ENCODE measurements at places on chromosomes 13 and 19.

DNA sequence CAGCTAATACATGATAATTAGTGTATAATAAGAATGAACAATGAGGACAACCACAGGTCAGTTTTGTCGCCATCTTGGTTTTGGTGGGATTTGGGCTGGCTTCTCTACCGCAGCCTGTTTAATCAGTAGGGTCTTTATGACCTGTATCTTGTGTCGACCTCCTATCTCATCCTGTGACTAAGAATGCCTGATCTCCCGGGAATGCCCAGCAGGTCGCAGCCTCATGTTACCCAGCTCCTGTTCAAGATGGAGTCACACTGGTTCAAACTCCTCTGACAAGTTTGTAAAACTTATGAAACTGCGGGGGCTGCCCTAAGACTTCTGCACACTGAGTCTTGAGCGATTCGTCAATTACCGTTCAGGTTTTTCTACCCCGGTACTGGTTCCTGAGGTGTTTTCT is 21.5 kb upstream of the ADGRE1 start:
- no peak for DNase-seq

DNA sequence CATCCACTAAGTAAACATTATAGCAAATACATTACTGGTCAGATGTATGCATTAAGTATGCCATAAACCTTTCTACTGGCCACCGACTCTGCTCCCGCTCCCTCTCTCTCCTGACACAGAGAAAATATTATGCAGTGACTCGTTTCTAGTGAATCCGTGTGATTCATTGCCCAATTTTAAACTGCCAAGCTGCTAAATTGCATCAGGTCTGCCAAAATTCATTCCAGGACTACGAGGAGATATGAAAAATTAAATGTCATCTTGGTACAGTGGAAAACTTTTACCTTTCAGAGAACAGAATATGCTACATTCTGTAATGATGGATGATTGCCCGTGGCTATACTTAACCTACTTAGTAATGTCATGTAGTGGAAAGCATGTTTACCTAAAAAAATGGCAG is 368.8 kb upstream of the TSHZ3 start:
- DNase-seq: no peak

- DNase-seq: no peak
These were observed 18.9 kb downstream of the MPND start for GRCh38 chr19:4362101-4362828.

- no peak for DNase-seq
These were observed 1093.7 kb upstream of the MIR17HG start for GRCh38 chr13:90253806-90254205.

- peak; percentile 83 for DNase-seq
These were observed 2.9 kb upstream of the ARHGAP45 start for GRCh38 chr19:1063909-1064660.

DNA sequence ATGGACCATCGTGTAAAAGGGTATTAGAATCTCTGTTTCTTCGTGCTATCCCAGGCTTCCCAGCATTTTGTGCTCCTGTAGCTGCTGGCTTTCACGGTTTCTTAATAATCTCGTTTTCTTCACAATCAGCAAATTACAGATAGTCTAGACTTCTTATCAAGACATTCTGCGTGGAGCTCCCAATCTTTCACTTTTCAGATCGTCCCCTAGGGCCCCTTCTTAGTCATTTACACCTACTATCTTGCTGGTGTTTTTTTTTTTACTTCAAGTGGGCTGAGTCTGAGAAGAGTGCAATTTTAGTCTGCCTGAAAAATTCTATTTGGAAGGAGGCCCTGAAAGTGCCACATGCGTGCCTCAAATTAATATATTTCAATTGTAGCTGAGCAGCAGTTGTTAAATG is 275.1 kb downstream of the SHISA2 start:
- no peak for DNase-seq

GRCh38 chr13:114047358-114047881 is 73.5 kb upstream of the C13orf46 start:
- DNase-seq: no peak

- no peak for DNase-seq
These were observed 14.7 kb downstream of the LRCH1 start for GRCh38 chr13:46567671-46568070.

GRCh38 chr13:37736045-37736444 is 133.5 kb downstream of the TRPC4 start:
- no peak for DNase-seq

- DNase-seq: no peak
These were observed 1636.1 kb downstream of the SLITRK5 start for GRCh38 chr13:89307278-89307677.

- DNase-seq: peak; percentile 2
These were observed 27.0 kb downstream of the OXGR1 start for GRCh38 chr13:96967248-96967745.

GRCh38 chr13:108213946-108214345 is 1.4 kb downstream of the LIG4 start:
- DNase-seq: no peak

GRCh38 chr13:108656742-108657141 is 27.3 kb downstream of the MYO16 start:
- no peak for DNase-seq

DNA sequence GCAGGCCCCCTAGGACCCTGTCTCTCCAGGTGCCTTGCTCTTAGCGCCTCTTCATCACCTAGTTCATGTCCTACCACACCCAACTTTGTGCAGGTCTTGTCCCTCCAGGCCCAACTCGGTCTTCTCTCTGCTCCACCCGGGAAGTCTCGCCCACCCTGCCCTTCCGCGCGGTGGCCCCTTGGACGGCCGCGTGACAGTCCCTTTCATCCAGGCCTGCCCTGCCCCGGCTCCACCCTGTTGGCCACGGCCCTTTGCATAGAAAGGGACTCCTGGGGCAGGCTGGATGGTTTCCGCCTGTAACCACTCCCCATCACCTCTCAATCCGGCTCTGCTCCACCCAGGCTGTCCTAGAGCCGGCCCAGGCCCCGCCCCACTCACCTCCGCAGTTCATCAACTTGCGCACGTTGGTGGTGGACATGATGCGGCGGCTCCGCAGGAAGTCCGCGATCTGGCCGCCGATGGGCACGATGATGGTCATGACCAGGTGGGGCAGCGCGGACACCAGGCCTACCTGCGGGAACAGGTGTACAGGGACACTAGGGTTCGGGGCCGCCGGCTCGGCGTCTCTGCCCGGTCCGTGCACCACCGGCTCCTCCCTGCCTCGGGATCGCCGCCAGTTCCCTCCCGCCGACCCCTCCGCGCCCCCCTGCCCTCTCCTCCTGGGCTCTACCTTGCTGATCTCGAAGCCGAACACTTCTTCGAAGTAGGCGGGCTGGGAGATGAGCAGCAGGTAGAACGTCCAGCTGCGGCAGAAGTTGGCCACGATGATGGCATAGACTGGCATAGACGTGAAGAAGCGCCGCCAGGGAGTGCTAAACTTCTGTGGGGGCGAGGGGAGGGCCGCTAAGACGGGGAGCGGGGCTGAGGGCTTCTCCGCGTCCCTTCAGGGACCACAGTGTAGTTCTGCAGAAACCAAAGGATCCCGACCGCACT is 7.2 kb downstream of the GFY start:
- DNase-seq: no peak

DNA sequence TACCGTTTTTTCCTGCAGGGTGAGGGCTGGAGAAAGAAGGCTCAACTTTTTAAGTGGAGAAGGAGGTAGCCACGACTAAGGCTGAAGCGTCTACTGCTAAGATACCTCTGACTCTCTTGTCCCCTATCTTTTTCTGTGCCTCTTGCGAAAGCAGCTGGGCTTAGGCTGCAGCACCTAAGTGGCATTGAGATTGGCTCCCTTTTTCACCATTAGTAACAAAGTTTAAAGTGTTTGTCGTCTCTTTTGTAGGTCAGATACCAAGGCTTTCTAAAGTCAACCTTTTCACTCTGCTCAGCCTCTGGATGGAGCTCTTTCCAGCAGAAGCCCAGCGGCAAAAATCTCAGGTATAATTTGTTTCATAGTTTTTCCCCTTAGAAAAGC is 887 bp downstream of the CDADC1 start:
- no peak for DNase-seq

- no peak for DNase-seq
These were observed 2.2 kb downstream of the ARHGAP45 start for GRCh38 chr19:1069009-1069779.

GRCh38 chr19:19873381-19873780 is 7.7 kb downstream of the ZNF253 start:
- no peak for DNase-seq

- DNase-seq: no peak
These were observed 594.6 kb downstream of the PCDH9 start for GRCh38 chr13:66635526-66635925.

DNA sequence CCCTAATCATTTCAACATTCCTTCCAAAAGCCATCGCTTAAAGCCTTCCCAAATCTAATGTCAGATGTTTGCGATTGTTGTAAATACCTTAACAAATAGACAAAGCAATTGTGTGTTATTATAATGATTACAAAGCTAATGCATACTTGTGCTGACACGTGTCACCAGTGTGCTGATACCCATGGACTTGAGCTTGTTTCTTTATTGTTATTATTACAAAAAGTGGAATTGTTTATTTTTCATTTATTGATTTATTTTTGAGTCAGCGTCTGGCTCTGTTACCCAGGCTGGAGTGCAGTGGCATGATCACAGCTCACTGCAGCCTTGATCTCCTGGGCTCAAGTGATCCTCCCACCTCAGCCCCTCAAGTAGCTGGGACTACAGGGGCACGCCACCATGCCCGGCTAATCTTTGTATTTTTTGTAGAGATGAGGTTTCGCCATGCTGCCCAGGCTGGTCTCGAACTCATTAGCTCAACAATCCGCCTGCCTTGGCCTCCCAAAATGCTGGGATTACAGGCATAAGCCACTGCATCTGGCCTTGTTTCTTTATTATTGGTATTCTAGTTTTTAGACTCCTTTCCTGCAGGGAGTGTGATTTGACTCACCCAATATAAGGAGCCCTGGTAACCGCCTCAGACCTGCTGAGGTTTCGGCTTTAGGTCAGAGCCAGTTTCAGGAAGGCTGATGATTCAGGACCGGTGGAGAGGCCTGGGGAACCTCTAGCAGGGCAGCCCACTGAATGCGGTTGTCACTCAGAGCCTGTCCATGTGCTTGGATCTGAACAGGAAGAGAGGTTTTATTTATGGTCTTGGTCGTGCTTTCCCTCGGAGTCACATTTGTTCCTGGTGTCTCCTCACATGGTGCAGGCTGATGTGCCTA is 2.1 kb upstream of the FBXO17 start:
- DNase-seq: no peak

GRCh38 chr19:48495396-48495795 is 16.2 kb downstream of the LMTK3 start:
- DNase-seq: no peak

DNA sequence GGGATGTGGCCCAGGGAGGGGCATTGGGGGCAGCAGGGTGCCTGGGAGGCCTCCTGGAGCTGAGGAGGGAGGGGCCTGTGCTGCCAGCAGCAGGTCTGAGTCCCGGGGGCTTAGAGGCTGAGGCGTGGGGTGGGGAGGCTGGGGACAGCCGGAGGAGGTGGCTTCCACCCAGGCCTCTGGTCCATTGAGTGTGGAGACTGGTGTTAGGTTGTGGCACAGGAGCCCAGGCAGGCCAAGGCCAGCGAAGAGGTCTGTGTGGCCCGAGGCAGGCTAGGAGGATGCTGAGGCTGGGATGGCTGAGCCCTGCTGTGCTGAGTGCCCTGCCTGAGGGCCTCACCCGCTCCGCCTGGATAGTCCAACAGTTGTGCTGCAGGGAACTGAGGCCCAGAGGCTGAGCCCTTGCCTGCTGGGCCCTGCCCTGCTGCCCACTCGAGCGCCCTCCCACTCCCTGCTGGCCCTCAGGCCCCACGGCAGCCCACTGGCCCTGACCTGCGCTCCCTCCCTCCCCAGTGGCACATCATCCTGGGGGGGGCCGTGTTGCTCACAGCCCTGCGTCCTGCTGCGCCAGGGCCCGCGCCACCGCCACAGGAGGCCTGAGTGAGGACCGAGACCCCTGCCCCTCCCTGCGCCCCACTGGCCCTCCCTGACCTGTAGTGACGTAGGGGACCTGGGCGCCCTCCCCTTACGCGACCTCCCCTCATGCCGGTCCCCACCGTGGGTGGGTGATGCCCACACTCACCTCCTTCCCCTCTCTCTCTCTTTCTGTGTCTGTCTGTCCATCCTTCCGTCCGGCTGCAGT is 4.9 kb upstream of the GARIN5A start:
- no peak for DNase-seq

DNA sequence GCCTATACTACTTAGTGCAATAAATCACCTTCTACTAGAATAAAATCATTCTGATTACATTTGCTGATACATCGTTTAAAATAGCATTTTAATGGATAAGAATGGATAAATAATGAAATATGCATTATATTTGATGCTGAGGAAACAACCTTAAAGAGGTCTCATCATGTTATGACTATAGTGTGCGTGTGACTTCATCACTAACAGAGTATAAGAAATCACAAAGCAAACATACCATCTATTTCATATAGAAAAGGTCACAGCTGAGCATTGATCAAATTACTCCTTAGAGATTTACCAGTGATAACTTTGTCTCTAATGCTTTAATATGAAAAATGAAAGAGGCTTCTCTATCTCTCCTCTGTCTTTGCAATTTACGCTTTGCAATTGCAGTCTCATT is 1620.3 kb upstream of the SLC10A2 start:
- DNase-seq: no peak

GRCh38 chr19:11098327-11098726 is 9.1 kb downstream of the LDLR start:
- no peak for DNase-seq

GRCh38 chr13:109131698-109132257 is 502.4 kb downstream of the MYO16 start:
- DNase-seq: no peak

- no peak for DNase-seq
These were observed 38.8 kb downstream of the MYO9B start for GRCh38 chr19:17114414-17114831.

GRCh38 chr13:102035969-102036368 is 365.9 kb downstream of the FGF14 start:
- DNase-seq: no peak

GRCh38 chr19:47757617-47758442 is 12.5 kb downstream of the NOP53 start:
- DNase-seq: peak; percentile 46

GRCh38 chr13:66180836-66181235 is 1049.3 kb downstream of the PCDH9 start:
- no peak for DNase-seq

DNA sequence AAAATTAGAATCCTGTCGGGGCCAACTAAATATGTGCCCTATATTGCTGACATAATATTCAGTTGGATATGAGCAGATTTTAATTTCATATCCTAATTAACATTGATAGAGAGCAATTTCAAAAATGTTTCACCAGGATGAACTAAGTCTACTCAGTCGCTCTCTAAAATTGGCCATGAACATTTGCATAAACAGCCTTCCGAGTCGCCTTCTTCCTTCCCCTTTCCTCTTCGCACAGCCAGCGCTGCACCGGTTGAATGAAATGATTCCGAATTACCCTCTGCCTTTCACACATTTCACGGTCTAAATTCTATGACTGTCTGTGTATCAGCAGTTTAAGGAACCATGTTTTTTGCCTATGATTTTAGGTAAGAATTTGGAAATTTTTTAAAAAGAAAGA is 413.7 kb downstream of the LIG4 start:
- DNase-seq: no peak

GRCh38 chr13:113633485-113633873 is 24.5 kb downstream of the ATP4B start:
- DNase-seq: peak; percentile 18

- no peak for DNase-seq
These were observed 42.9 kb upstream of the ZNF14 start for GRCh38 chr19:19775891-19776205.

- DNase-seq: no peak
These were observed 9.0 kb downstream of the IRGC start for GRCh38 chr19:43724896-43725295.

GRCh38 chr13:33761740-33762139 is 56.2 kb upstream of the RFC3 start:
- peak; percentile 21 for DNase-seq

- no peak for DNase-seq
These were observed 6.8 kb downstream of the PLEKHJ1 start for GRCh38 chr19:2229103-2230032.
